Right cardiac atrium (tissue), 5 donors: ENCODE measurements at places on chromosomes 5 and 9. TPM values are rescaled to one million over a fixed set of nuclear protein-coding genes. Genes with fewer than 3 reads are reported as not detected.
A peak's percentile ranks its signal among the peaks of the same experiment; 100 is the strongest.

Gene NUTM2G
- polyA plus RNA-seq = 0.02 TPM

Gene NR6A1
- polyA plus RNA-seq = 0.57 TPM

Gene FOXD1
- polyA plus RNA-seq = 0.14 TPM

DNA sequence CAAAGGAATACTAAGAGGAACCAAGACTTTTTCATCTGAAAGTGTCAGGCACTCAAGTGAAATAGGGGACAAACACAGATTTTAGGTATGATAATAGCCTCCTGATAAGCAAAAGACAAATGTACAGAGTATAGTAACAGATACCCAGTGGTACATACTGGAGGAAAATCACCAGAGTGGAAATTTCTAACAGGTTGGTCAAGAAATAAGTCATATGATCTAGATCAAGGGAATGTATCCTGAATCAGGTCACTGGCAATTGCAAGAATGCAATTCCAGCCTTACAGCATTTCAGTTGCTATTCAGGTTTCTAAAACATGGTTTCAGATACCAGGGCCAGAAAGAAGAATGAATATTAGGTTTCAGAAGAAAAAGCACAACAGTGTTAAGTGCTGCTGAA lies 82.2 kb upstream of the SLCO6A1 start:
- no peak for DNase-seq

DNA sequence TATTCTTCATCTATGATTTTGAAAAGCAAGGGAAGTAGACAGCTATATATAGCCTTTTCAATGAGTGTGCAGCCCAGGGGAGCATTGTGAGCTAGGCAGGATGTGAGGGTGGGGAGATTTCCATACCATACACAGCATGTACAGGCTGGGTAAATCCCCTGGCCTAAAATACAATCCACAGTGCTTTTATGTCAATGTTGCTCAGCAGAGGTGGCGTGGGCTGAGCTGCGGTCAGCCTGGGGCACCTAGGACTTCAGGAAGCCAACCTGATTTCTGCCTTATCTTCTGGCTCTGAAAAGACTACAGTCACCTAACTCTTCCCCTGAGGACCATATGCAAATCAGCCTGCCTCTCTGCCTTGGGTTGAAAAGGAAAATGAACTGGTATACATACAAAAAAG lies 6.3 kb upstream of the GARIN3 start:
- DNase-seq = no peak

DNA sequence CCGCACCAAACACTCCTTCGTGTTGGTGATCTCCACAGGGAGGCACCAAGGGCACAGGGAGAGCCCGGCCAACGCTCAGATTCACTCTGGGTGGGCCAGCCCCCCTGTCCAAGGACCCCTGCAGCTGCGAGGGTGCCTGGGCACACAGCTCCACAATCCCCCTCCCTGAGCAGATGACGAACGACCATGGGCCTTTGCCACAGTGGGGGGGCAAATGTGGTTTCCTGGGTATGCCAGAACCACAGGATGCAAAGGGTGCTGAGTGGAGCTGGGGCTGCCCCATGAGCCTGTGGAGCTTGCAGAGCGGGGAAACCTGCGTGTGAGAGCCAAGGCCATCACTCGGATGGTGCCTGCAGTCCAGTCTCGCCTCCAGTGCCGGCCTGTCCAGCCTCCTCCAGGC lies 31.0 kb downstream of the LPCAT1 start:
- no peak for DNase-seq

GRCh38 chr5:169415371-169415770 lies 114.4 kb upstream of the SLIT3 start:
- no peak for DNase-seq

DNA sequence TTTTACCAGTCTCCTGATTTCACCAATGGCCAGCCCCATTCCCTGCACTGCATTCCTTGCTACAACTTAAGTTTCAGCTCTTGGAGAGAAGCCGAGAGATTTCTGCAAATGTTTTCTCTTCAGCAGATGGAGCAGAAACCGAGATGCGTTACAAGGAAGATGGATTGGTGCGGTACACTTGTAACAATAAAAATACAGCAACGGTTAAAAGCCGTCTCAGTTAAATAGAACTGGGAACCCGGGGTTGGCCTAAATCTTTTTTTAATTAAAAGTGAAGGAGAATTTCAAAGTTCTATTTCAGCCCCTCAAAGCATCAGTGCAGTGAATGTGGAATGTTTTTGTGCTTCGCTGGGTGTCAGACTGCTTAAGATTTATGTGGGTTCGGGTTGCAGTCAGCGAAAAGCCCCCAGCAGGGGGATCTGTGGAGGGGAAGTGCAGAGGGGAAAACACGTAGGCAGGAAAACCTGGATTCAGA lies 19.8 kb downstream of the BRINP1 start:
- no peak for DNase-seq

- no peak for DNase-seq
These were observed 16.3 kb downstream of the IDNK start for GRCh38 chr9:83639266-83639665.

DNA sequence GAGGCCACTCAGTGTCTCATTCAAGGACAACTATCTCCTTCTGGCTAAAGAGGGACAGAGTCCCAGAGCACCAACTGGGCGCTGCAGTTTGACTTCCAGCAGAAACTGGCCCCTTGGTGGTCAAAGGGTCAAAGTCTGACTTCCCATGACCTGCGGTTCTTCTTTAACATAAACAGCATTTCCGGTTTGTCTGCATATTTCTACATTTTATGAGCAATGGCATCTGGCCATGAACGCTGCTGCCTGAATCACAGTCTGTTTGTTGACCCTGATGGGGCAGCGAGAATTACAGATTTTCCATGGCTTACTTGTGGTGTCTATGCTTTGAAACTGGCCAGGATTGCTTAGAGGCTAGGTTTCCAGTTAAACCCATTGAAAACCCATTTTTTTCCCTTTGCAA lies 1.3 kb downstream of the TNFSF15 start:
- DNase-seq = peak; percentile 48

GRCh38 chr5:58671155-58671554 lies 88.3 kb downstream of the RAB3C start:
- DNase-seq = no peak

GRCh38 chr9:14321517-14322130 lies 7.7 kb upstream of the NFIB start:
- DNase-seq = no peak

DNA sequence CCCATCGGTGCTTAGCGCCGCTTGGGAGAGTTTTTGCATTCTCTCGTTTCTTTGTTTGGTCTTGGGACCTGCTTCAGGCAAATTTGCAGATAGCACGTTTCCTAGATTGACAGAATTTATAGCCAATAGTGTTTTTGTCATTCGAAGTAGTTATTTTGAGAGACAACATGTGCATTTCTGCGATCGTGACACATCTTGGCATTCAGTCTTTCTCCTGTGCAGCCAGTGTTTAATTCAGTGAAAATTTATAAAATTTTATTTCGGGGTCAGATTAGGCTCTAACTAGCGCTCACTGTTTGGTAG lies 830 bp downstream of the PRRC1 start:
- no peak for DNase-seq

GRCh38 chr5:172852490-172853354 lies 18.7 kb downstream of the ERGIC1 start:
- DNase-seq = peak; percentile 45

DNA sequence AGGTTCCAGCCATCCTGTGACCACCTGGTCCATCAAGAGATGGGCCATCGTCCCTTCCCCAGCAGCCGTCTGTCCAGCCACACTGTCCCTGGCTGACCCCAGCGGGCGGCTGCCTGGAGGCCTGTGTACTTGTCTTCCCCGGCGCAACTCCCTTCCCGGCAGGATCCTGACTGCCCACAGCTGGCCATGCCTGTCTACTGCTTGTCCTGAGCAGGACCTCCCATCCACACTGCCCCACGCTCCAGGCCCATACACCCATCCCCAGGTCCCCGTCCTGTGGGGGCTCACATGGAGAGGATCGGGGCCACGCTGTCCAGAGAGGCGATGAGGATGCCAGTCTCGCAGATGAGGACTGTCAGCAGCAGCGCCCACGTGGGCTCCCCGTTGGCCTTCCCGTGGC lies 35.5 kb downstream of the SLC12A7 start:
- DNase-seq = no peak

GRCh38 chr9:130390986-130391385 lies 53.8 kb upstream of the ASS1 start:
- no peak for DNase-seq

- no peak for DNase-seq
These were observed 188.8 kb downstream of the COMMD10 start for GRCh38 chr5:116273448-116274242.

GRCh38 chr5:137280656-137281055 lies 218.5 kb downstream of the SPOCK1 start:
- DNase-seq = no peak

GRCh38 chr5:134132372-134133187 lies 18.1 kb downstream of the TCF7 start:
- DNase-seq = no peak

DNA sequence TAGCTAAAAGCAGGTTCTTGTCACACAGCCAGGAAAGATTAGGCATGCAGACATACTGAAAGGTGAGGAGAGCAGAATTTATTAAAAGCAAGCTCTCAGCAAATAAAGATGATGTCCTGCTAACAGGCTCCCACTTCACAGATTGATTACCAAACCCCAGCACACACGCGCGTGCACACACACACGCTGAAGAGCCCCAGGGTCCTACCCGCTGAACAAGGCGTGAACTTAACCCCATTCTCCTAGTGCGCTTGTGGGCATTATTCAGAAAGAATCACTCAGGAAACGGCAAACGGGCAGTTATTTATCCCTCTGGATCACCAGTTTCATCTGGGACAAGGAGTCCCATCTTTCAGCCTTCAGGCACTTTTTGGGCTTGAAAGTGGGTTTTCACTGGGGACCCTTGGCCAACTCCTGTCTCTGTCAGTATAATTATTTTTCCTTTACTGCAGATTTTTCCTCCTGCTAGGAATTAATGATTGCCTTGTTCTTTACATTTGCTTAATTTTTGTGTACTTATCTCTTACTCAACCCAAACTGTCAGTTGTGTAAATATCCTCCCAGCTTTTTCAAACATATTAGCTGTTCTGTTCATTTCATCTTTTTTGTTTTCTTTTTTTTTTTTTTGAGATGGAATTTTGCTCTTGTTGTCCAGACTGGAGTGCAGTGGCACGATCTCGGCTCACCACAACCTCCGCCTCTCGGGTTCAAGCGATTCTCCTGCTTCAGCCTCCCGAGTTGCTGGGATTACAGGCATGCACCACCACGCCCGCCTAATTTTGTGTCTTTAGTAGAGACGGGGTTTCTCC lies 92.6 kb downstream of the RIC1 start:
- DNase-seq = no peak

DNA sequence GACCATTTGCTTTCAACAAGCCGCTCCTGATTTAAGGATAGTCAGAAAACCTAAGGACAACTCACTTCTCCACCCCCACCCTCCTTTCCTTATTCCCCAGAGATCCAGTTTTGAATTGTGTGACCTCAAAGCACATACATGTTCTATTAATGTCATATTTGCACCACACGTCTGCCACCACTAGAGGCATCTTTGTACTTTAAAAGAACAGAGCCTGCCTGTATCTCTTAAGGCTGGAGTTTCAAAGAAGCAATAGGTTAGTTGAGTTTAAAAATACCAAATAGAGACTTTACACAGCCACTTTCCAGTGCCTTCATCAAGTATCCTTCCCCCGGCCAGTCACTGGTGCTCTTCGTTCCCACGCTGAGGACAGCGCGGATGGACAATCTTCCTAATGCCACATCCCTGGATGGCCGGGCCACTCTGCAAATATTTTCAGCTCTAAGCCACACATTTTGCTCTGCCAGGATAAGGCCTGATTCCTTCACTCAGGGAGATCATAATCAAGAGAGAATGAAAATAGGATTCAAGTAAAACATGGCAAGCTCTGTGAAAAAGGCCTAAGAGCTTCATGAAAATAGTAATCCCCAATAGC lies 146.3 kb downstream of the SNCAIP start:
- no peak for DNase-seq

DNA sequence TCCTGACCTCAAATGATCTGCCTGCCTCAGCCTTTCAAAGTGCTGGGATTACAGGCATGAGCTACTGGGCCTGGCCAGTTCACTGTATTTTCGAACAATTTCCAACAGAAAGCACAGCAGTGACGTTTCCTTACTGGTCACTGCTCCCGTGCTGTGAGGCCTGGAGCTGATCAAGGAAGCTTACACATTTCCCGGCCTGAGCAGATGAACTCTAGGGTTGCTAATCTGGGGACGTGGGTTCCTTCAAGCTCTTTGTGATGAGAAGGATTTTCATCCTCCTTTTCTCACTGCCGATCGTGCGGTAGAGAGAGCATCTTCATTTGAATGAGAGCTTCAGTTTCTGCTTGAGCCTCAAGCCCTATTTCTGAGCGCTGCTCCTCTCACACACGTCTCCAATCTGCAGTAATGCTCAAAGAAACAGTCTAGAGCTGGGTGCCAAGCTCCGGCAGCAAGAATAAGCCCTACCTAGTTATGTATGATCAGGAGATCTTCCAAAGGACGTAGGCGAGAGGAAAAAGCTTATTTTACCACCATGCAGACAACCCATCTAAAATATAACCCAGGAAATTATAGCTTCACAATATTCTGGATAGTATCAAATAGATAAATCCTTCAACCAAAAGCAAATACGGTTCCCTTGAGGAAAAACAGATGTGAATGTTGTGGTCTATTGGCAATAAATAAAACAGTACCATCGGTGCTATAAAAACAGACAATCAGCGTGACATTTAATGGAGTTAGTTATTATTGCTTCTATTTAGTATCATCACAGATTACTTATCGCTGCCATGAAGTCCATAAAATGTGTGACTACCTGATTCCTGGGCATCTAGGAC lies 7.3 kb upstream of the SPATA24 start:
- DNase-seq = no peak

DNA sequence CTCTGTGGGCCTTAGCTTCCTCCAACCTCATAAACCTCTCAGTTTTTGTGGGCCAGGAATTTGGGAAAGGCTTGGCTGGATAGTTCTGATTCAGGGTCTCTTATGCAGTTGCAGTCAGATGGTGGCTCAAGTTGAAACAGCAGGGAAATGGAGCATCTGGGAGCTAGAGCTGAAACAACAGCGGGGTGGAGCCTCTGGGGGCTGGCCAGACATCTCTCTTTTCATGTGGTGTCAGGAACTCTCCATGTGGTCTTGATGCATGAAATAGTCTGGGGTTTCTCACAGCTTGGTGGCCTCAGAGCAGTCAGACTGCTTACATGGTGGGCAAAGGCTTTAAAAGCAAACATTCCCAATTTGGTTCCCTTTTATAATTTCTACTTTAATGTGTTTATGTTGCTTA lies 13.5 kb downstream of the ZNF346 start:
- no peak for DNase-seq

DNA sequence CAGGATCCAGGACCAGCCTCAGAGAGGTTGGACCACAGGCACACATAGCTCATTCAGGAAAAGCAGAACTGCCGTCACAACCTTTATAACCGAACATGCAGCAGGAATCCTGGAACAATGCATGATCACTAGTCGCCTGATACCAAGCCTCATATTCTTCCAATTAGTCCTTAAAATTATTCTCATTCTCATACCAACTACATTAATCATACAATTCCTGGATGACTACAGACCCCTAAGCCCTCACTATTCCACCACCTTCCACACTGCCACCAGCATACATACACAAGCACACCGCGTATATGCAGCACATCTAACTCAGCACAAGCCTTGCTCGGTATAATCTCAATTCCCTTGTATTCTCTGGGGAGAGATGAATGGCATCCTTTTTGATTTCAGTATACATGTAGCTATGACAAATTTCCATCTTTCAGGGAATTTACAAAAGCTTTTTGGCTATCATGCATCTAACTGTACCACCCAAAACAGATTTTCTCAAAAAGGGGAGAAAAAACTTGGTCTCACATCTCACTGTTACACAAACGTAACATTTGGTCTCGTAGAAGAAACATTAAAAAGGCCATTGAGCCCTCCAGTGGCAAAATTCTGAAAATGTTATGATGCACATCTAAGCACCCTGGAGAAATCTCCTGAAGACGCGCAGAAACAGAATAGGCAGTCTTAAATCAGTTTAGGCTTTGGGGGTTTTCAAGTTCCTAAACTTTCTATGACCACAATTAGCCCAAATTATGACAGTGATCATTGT lies 46.2 kb downstream of the MCTP1 start:
- no peak for DNase-seq
